Upper lobe of left lung (tissue), 6 donors: ENCODE measurements at places on chromosomes 1 and 21. TPM values are rescaled to one million over a fixed set of nuclear protein-coding genes. Genes with fewer than 3 reads are reported as not detected.

Gene MFSD2A
- total RNA-seq: 74.2 TPM

- no peak for DNase-seq
Measured at GRCh38 chr1:60872426-60873054, 209.8 kb upstream of the NFIA start.

- no peak for DNase-seq
Measured at GRCh38 chr1:24155011-24155782, 12.3 kb upstream of the IL22RA1 start.

GRCh38 chr1:177270863-177271262 is 100.1 kb downstream of the BRINP2 start:
- no peak for DNase-seq

- DNase-seq: no peak
Measured at GRCh38 chr21:38774152-38774551, 31.6 kb upstream of the ETS2 start.

DNA sequence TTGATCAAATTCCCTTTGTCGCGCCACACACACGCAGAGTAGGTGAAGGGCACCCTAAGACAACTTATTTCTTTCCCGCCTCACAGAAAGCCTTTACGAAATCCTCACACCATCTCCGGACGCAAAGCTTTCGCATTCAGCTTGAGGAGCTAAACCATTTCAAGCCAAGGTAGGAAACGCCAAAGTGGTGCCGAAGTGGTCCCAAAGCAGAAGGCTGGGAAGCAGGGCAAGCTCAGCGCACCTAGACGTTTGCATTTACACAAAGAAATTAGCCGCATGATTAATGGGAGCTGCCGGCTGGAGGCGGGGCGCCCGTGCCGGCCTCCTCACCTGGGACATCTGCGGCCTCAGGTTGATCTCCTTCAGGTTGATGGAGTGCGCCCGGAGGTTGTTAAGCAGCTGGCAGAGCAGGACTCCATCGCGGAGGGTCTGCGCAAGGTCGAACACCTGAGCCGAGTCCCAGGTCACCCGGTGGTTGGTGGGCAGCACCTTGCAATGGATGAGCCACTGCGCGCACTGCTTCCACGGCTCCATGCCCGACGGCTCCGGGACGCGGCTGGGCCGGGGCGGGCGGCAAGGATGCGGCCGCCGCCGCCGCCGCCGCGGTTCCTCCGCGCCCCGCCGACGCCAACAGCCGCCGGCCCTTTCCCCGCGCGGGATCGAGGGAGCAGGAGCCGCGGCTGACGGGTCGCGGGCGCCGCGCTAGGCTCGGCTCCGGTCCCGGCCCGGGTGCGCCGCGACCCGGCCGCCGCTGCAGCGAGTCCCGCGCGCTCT is 457 bp downstream of the VAV3 start:
- peak; percentile 26 for DNase-seq

Gene SLC1A7
- 1.3 TPM for total RNA-seq

DNA sequence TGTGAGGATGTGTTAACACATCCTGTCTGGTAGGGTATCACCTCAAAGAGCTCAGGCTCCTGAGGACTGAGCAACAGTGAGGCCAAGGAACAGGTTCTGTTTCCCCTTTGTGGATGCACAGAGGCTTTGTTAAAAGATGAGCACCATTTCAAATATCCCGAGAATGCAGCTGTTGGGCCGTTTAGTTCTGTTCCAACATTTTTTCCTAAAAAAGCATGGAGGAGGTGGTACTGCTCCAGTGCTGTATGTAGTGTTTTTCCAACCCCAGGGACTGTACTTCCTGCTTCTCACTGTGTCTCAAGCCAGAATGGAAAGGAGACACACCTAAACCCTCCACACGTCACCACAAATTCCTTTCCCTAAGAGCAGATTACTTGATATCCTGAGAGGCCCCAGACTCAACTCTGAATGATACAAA is 53.8 kb upstream of the BCL10 start:
- no peak for DNase-seq

Gene EVA1C
- 46.2 TPM for total RNA-seq

- DNase-seq: no peak
Measured at GRCh38 chr1:165137551-165138316, 218.8 kb downstream of the LMX1A start.

- DNase-seq: peak; percentile 44
Measured at GRCh38 chr21:32921632-32922230, 104.0 kb upstream of the OLIG2 start.

DNA sequence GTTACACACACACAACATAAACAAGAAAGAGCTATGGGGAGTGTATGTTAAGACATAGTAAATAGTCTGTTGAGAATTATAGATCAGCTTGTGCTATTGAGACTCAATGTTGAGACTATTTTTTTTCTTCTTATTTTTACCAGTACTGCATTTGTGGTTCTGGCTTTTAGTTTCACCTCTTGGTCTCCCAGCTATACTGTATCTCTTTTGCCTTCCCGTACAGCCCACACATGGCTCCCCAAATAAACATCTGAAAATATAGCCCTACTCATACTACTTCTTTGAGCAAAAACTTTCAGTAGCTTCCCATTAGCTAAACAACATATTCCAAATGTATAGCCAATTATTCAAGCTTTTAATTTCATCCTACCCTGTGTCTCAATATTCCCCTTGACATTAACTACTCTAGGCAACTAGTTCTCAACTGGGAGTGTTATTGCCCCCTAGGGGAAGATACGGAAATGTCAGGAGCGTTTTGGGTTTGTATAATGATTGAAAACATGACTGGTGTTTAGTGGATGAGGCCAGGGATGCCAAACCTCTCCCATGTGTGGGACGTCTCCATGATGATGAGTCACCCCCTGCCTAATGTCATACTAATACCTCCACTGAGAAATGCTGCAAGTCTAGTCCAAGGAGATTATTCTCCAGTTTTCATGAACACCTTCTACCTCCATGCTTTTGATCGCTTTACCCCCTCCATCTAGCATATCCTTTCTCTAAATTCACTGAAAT is 6.8 kb downstream of the RPE65 start:
- no peak for DNase-seq

DNA sequence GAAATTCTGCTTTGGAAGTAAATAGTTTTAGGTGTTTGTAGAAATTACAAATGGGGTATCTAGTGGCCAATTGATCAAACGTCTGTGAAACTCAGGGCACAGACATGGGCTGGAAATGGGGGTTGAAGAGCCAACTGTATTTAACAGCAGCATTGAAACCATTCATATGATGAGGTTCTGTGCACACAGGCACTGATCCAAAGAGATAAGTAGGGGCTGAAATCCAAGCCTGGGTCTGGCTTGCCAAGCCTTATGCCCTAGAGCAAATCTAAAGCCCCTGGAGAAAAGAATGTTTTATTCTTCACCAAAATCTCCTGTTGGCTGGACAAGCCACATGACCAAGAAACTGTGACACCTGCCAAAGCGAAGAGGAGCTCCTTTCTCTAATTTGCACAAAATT is 67.6 kb upstream of the ST6GALNAC5 start:
- DNase-seq: no peak

GRCh38 chr1:242788771-242789170 is 264.3 kb upstream of the PLD5 start:
- no peak for DNase-seq
